ENCODE measurements at places on chromosomes 3 and 15.

- no peak overlapping the region for H3K27ac ChIP-seq
- no peak for DNase-seq
- peaks cover 9% of the 10 kb centered on the region for H3K4me1 ChIP-seq
- peaks cover 30% of the 10 kb centered on the region for H3K36me3 ChIP-seq
These were observed 50.2 kb downstream of the ANXA2 start for GRCh38 chr15:60347480-60348049.

- H3K27ac ChIP-seq = no peak overlapping the region
- H3K4me1 ChIP-seq = peaks cover 15% of the 10 kb centered on the region
These were observed 54.4 kb upstream of the LRRFIP2 start for GRCh38 chr3:37228749-37229148.

DNA sequence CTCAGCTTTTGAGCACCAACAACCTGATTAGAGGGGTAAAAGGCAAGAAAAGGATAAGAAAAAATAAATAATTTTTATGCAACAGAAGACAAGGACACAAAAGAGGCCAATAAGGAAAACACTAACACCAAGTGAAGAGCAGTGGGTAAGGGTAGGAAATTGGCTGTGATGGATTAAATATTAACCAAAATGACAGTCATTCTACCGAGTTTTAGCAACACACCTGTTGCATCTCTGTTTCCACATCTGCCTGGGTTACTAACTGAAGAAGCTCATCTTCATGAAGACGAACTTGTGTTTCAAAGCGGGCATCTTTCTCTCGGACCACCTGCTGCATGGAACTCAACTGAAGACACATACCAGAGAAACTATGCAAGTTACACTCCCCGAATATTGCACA is 30.1 kb downstream of the GOLGB1 start:
- no peak overlapping the region for H3K27ac ChIP-seq
- no peak overlapping the region for H3K4me3 ChIP-seq
- H3K27me3 ChIP-seq = no peaks in the 10 kb centered on the region
- peaks cover 16% of the 10 kb centered on the region for H3K4me1 ChIP-seq
- DNase-seq = no peak

DNA sequence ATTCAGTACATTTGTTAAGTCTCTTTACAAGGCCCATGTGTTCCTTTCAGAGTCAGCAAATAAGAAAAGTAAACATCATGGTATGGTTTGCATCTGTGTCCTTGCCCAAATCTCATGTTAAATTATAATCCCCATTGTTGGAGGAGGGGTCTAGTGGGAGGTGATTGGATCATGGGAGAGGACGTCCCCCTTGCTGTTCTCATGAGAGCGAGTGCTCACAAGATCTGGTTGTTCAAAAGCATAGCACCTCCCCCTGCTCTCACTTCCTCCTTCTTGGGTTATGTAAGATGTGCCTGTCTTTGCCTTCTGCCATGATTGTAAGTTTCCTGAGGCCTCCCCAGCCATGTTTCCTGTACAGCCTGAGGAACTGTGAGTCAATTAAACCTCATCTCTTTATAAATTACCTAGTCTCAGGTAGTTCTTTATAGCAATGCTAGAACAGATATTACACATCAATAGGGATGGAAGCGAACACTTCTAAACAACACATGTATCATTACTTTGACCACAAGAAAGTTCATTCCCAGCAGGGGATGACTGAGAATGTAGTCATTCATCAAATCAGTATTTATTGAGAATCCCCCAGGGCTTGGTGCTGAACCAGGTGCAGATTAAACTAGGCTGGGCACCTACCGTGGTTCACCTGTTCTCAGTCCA is 4.1 kb downstream of the EFCAB12 start:
- peaks cover 10% of the 10 kb centered on the region for H3K27me3 ChIP-seq
- H3K36me3 ChIP-seq = peaks cover 4% of the 10 kb centered on the region
- peak overlapping the region; percentile 68 for H3K27ac ChIP-seq
- H3K4me3 ChIP-seq = no peak overlapping the region

DNA sequence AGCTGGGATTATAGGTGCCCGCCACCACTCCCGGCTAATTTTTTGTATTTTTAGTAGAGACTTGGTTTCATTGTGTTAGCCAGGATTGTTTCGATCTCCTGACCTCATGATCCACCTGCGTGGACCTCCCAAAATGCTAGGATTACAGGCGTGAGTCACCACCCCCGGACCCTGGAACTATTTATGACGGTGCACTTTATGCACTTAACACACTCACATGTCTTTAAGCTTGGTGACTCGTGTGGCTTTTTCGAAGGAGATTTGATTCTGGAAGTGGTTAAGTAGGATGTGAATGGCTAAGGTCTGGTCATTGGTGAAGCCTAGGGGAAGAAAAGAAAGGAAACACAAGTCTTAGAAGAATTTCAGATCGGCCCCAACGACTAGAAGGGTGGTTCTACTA is 20.3 kb downstream of the BBS4 start:
- DNase-seq = no peak
- H3K4me1 ChIP-seq = no peaks in the 10 kb centered on the region

DNA sequence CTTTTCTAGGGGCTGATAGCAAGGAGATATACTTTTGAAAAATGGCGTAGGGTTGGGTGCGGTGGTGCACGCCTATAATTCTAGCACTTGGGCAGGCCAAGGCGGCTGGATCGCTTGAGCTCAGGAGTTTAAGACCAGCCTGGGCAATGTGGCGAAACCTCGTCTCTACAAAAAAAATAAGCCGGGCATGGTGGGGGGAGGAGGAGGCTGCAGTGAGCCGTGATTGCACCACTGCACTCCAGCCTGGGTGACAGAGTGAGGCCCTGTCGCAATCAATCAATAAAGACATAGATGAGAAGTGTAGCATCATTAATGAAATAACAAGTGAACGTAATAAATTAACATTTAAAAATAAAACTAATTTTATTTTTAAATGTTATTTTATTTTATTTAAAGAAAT is 134.6 kb downstream of the SLCO3A1 start:
- no peak overlapping the region for H3K4me3 ChIP-seq
- no peaks in the 10 kb centered on the region for H3K27me3 ChIP-seq
- H3K36me3 ChIP-seq = no peaks in the 10 kb centered on the region
- H3K4me1 ChIP-seq = peaks cover 31% of the 10 kb centered on the region
- no peak for DNase-seq

DNA sequence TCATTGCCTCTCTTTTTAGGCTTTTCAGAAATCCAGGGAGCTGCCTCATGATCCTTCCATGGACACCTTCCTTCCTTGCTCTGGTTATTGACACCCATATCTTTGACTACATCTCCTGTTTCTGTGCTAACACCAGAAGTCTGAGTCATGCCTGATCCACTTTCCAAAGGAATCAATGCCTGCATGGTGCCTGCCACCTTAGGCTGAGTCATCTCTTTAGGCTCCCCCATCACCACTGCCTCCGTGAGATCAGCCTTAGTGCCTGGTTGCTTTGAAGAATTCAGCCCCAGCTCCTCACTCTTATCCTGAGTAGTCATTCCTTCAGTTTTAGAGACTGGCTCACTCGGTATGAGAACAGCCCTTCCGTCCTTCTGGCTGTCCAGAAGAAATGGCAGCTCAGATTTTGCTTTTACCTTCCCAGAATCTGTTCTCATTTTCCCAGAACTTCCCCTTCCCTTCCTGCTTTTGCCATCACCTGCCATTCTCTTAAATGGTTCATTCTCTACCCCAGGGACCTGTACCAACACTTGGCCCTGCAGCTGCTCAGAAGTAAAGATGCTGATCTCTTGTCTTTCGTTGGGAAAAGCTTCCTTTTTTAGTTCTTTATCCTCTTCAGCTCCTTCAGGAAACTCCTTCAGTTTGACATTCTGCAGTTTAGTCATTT is 105.3 kb downstream of the MAP4 start:
- DNase-seq = no peak
- peaks cover 5% of the 10 kb centered on the region for H3K4me1 ChIP-seq
- H3K27ac ChIP-seq = no peak overlapping the region

DNA sequence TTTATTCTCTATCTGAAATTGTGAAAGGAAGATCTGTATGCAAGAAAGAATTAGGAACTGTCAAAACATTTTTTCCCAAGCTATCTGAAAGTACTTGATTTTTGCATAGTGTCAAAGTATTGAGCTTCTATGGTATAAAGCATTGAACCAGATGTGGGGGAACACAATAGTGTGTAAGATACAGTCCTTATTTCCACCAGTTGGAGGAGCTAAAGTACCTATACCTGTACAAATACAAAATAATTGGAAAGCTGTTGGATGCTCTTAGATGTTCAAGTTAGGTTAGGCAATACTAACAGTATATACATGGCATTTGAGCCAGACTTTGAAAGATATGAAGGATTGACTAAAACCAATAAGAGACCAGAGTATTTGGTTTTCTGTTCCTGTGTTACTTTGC is 148.4 kb downstream of the B3GALNT1 start:
- H3K4me1 ChIP-seq = peaks cover 3% of the 10 kb centered on the region
- no peak overlapping the region for H3K4me3 ChIP-seq

GRCh38 chr15:68503791-68504680 is 72.1 kb upstream of the ITGA11 start:
- H3K27ac ChIP-seq = no peak overlapping the region
- DNase-seq = no peak
- H3K4me1 ChIP-seq = no peaks in the 10 kb centered on the region
- no peak overlapping the region for H3K4me3 ChIP-seq

- no peaks in the 10 kb centered on the region for H3K36me3 ChIP-seq
- DNase-seq = no peak
- H3K27me3 ChIP-seq = no peaks in the 10 kb centered on the region
- H3K27ac ChIP-seq = no peak overlapping the region
- H3K4me1 ChIP-seq = no peaks in the 10 kb centered on the region
These were observed 556.2 kb upstream of the CFAP20DC start for GRCh38 chr3:59605944-59606534.

- peak overlapping the region; percentile 71 for H3K4me3 ChIP-seq
- H3K27ac ChIP-seq = peak overlapping the region; percentile 69
- H3K36me3 ChIP-seq = peaks cover 55% of the 10 kb centered on the region
These were observed 55.6 kb downstream of the RASA2 start for GRCh38 chr3:141542202-141542969.

DNA sequence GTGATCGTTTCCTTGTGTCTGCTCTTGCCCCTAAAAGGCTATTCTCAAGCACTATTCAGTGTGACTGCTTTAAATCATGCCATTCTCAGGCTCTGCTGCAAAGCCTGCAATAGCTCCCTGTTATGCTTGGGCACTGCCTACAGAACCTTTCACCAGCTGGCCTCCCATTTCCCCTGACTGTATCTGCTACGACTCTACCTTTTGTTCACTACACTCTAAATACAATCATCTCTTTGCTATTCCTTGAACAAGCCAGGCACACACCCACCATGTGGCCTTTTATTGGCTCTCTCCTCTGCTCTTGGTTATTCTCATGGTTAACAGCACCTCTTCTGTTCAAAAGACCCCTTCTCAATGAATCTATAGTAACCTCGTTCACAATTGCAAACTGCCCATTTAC is 29.6 kb upstream of the FNDC3B start:
- no peak for DNase-seq
- H3K27me3 ChIP-seq = no peaks in the 10 kb centered on the region
- no peaks in the 10 kb centered on the region for H3K4me1 ChIP-seq
- no peaks in the 10 kb centered on the region for H3K36me3 ChIP-seq
- H3K4me3 ChIP-seq = no peak overlapping the region

DNA sequence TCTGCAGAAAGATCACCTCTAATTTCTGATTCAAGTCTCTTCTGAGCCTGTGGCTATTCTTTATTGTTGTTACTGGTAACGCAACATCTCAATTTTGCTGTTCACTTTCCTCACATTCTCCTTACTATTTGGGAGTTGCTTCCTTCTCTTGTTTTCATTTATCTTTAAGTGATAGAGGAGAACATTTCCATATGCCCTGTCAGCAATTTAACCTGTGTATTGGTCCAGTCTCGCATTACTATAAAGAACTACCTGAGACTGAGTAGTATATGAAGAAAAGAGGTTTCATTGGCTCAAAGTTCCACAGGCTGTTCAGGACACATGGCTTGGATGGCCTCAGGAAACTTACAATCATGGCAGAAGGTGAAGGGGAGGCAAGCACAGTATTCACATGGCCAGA is 1025.1 kb downstream of the OTOL1 start:
- H3K4me3 ChIP-seq = no peak overlapping the region
- H3K4me1 ChIP-seq = no peaks in the 10 kb centered on the region
- no peak overlapping the region for H3K27ac ChIP-seq
- no peak for DNase-seq

- H3K27me3 ChIP-seq = peaks cover 36% of the 10 kb centered on the region
- peaks cover 33% of the 10 kb centered on the region for H3K4me1 ChIP-seq
- H3K36me3 ChIP-seq = peaks cover 6% of the 10 kb centered on the region
- peak overlapping the region; percentile 15 for H3K4me3 ChIP-seq
- no peak overlapping the region for H3K27ac ChIP-seq
These were observed 342.5 kb upstream of the NR2F2 start for GRCh38 chr15:95987886-95988573.

- H3K4me3 ChIP-seq = no peak overlapping the region
- no peaks in the 10 kb centered on the region for H3K27me3 ChIP-seq
- peaks cover 8% of the 10 kb centered on the region for H3K36me3 ChIP-seq
These were observed 288.2 kb downstream of the EPHA6 start for GRCh38 chr3:97102641-97103040.

- H3K36me3 ChIP-seq = no peaks in the 10 kb centered on the region
- no peaks in the 10 kb centered on the region for H3K4me1 ChIP-seq
- H3K27ac ChIP-seq = no peak overlapping the region
- DNase-seq = no peak
- no peak overlapping the region for H3K4me3 ChIP-seq
- H3K27me3 ChIP-seq = peaks cover 19% of the 10 kb centered on the region
These were observed 13.8 kb upstream of the ZBTB38 start for GRCh38 chr3:141354517-141354916.

DNA sequence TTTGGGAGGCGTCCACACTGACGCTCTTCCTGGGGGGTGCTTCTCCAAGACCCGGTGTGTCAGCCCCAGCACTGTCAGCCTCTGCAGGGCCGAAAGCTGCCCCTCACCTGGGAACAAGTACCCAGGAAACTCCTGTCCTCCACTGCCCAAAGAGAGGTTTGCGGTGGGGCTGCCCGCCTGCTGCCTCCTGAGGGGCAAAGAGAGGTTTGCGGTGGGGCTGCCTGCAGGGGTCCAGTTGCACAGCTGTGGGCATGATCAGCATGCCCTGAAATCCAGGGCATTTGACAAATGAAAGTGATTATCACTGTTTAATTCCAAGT is 15.1 kb upstream of the SNRPA1 start:
- peak; percentile 18 for DNase-seq
- no peak overlapping the region for H3K4me3 ChIP-seq
- no peaks in the 10 kb centered on the region for H3K4me1 ChIP-seq
- H3K27ac ChIP-seq = no peak overlapping the region

DNA sequence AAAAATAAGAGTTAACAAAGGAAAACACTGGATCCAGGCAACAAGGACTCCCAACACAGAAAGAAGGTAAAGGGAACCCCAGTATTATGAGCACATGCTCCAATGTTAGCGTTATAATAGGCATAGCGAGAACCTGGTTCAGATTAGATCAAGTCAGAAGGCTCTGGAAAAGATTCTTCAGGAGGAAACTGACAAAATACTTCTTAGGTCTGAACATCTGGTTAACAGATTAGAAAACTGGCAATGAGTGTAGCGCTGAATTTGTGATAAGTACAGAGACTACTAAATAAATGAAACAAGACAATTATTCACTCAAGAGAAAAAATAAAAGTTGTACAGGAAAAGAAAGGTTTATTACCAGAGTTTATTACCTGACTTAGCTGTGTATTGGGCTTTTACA is 146.1 kb downstream of the DPH6 start:
- H3K4me1 ChIP-seq = no peaks in the 10 kb centered on the region
- H3K27me3 ChIP-seq = no peaks in the 10 kb centered on the region
- no peak overlapping the region for H3K27ac ChIP-seq
- DNase-seq = no peak
- H3K4me3 ChIP-seq = no peak overlapping the region
